ENCODE measurements at places on chromosomes 3 and 15. TPM values are rescaled to one million over a fixed set of nuclear protein-coding genes. Genes with fewer than 3 reads are reported as not detected.

The RRP9 gene
- polyA plus RNA-seq: 15.9 TPM

The TM6SF1 gene
- polyA plus RNA-seq: 57.6 TPM

The GCSAM gene
- polyA plus RNA-seq: 0.80 TPM

The WDR49 gene
- not detected for polyA plus RNA-seq

The NMD3 gene
- polyA plus RNA-seq: 33.2 TPM

The H1-8 gene
- polyA plus RNA-seq: not detected

The TFRC gene
- polyA plus RNA-seq: 45.6 TPM

The ZNF770 gene
- polyA plus RNA-seq: 22.7 TPM

The PLAAT1 gene
- polyA plus RNA-seq: 21.1 TPM

The RLBP1 gene
- 0.30 TPM for polyA plus RNA-seq

The GABRR3 gene
- not detected for polyA plus RNA-seq

The COLQ gene
- 17.8 TPM for polyA plus RNA-seq

The PLA2G4B gene
- 7.0 TPM for polyA plus RNA-seq

The FSIP1 gene
- 0.94 TPM for polyA plus RNA-seq

The ITPR1 gene
- polyA plus RNA-seq: 16.7 TPM

The PLA2G4E gene
- 1.8 TPM for polyA plus RNA-seq

The THRB gene
- polyA plus RNA-seq: 1.3 TPM

The ROPN1 gene
- polyA plus RNA-seq: not detected

The FAM174B gene
- polyA plus RNA-seq: 21.0 TPM

The TMEM207 gene
- not detected for polyA plus RNA-seq

The CHRNB4 gene
- 0.30 TPM for polyA plus RNA-seq

The DNASE1L3 gene
- 0.61 TPM for polyA plus RNA-seq

The RTP1 gene
- polyA plus RNA-seq: not detected
